ENCODE measurements at places on chromosomes 6 and 20.

DNA sequence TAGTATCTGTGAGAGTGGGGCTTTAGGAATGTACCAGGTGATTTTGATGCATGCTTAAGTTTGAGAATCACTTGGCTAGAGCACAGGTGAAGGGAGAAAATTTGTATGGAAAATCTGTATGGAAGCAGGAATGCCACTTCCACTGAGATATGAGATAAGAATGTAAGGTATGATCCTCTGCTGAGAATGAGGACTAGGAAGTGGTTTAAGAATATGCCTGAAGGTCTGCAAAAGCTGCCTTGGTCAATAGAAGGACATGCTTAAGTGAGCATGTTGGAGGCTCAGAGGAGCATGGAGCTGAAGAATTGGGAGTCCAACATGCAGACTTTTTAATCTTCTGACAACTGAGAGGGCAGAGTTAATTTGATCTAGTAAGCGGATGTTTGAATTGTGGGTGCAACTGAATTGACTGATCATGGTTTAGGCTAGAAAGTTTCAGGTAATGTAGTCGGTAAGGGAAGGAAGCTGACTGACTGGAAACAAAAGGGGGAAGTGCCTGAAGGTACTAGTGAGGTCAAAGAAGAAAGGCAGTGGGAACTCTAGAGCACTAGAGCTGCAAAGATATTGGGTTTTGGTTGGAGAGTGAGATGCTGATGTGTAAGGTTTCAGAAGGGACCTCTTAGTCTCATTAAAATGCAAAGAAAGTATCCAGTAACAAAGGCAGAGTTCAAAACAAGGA is 28.6 kb upstream of the NOTCH4 start:
- DNase-seq: no peak

- no peak for DNase-seq
Measured at GRCh38 chr6:53236241-53236640, 87.6 kb upstream of the GCM1 start.

DNA sequence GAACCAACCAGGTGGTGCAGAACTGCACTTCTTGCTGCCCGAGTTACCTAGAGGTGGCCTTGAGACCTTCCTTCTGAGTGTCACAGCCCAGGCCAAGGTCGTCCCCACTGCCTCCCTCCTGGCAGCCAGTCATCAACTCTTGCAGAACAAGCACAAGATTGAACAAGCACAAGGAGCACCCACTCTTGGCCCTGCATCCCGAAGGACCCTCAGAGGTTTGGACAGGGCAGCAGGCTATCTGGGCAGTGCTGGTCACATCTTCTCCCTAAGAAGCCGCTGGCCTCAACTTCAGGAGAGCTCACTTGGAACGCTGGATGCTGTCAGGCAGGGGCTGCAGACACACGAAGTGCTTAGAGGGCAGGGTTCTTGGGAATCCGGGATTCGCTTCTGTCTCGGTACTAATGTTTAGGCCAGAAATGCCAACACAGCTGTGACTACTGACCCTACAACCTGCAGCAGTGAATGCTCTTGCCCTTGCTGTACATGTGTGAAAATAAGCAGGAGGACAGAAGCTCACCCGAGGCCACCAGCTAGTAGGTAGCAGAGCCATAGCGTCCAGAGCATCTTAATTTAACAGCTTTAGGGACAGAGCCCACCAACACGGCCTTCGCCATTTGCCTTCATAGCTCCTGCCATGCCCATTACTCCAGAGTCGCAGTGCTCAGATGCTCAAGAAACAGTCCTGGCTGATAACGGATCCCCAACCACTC is 4.0 kb upstream of the ACSS1 start:
- no peak for DNase-seq

- DNase-seq: peak; percentile 40
Measured at GRCh38 chr6:166318649-166319600, 10.7 kb upstream of the PRR18 start.

GRCh38 chr6:157644043-157644810 is 178.8 kb upstream of the SNX9 start:
- DNase-seq: peak; percentile 63

DNA sequence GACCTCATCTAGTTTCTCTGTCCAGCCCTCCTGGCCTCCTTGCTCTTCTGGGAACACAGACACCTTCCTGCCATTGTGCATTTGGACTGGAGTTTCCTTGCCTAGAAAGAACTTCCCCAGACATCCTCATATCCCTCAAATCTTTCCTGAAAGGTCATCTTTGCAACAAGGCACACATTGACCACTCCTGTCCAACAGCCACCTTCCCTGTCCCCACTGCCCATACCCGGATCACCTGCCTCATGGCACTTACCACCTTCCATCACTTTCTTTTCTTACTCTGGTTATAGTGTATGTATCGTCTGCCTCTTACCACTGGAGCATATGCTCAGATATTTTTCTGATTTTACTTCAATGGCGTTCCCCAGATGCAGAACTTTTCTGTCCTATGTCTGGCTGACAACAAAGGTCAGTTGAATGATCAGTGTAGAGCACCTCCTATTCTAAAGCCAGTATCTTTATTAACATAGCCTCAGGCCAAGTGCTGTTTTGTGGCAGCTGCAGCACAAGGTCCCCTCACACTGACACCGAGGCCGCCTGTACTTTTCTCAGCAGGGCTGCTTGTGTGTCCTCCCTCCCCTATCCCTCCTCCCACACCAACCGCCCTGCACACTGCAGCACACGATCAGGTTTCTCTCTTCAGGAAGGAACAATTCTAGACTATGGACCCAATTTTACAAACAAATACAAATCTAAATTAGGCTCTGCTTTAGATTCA is 4.1 kb downstream of the HLA-C start:
- peak; percentile 78 for DNase-seq

GRCh38 chr6:144886682-144887081 is 601.5 kb downstream of the UTRN start:
- no peak for DNase-seq

DNA sequence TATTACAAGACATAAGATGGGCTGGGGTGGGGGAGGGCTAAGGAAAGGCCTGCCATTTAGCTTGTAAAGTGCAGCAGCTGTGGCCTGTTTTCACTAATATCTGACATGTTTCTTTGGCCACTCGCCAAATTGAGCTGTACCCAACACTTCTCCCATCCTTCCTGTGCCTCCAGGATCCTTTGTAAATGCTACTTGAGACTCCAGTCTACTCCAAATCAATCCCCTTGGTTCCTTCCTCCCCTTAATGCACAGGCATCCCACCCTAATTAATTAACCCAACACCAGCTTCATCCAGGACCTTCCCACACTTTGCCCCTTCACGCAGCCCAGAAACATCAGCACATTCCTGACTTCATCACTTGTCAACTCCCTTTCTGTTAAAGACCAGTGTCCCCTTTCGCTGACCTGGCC is 55.0 kb upstream of the TCF21 start:
- DNase-seq: peak; percentile 19

GRCh38 chr6:122501475-122501874 is 29.9 kb upstream of the SERINC1 start:
- DNase-seq: no peak

DNA sequence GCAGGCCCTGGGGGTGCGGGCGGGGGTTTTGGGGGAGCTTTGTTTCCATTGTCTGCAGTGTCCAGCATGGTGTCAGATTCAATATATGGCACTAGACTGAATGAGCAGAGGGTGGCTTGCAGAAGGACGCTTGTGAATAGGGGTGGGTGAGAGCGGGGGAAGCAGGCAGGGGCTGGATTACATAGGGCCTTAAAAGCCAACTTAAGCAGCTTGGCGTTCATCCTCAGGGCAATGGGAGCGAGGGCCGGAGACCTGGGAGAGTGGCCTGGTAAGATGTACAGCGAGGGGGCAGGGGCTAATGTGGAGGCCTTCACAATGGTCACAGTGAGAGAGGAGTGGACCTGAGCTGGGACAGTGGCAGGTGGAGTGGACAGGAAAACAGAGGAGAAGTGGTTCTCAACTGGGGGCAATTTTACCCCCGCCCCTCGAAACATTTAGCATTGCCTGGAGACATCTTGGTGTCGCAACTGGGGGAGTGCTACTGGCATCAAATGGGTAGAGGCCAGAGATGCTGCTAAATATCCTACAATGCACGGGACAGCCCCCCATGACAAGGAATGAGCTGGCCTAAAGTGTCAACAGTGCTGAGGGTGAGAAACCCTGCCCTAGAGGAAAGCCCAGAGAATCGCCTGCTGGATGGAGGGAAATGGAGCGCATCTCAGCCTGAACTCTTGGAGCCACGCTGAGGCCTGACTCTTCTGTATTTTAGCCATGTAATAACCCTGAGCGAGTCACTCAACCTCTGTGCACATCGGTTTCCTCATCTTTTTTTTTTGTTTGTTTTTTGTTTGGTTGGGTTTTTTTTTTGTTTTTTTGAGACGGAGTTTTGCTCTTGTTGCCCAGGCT is 15.1 kb upstream of the BAK1 start:
- peak; percentile 85 for DNase-seq

DNA sequence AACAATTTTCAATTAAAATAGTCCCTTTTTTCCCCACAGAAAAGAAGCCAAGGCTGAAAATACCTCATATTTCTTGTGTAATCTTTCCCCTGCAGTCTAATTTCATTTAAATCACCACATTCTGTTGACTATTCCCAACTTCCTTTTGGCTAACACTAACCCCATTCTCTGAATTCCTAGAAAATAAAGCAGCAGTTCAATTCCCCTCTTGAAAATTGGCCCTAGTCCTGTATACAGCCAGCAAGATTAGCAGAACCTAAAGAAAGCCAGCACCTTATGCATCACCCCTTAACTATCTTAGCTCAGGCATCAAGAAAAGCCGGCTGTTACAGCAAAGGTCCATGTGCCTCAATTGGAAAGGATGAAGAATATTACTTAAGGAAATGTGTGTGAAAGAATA is 69.7 kb downstream of the MDN1 start:
- DNase-seq: no peak

DNA sequence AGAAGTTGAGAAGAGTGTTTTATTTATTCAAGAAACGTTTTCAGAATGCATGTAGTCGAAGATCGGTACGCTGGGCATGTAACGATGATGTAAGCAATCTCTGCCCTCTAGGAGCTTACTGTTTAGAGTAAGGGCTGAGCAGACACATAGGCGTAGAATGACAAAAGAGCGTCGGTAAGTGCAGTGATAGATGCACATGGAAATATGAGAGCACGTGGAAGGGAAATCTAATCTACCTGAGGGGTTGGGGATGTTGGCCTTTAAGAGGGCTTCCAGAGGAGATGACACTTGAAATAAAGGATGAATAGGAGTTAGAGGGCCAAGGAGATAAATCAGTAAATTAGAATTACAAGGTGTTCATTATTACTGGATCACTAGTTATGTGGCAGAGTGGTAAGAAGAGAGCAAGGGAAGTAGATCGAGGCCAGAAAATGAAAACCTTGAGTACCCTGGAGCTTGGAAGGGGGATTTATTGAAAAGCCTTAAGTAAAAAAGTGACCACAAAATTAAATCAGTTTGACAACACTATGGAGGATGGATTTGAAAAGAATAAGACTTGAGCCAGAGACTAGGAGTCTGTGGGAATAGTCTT is 782 bp downstream of the TRMT11 start:
- peak; percentile 77 for DNase-seq

DNA sequence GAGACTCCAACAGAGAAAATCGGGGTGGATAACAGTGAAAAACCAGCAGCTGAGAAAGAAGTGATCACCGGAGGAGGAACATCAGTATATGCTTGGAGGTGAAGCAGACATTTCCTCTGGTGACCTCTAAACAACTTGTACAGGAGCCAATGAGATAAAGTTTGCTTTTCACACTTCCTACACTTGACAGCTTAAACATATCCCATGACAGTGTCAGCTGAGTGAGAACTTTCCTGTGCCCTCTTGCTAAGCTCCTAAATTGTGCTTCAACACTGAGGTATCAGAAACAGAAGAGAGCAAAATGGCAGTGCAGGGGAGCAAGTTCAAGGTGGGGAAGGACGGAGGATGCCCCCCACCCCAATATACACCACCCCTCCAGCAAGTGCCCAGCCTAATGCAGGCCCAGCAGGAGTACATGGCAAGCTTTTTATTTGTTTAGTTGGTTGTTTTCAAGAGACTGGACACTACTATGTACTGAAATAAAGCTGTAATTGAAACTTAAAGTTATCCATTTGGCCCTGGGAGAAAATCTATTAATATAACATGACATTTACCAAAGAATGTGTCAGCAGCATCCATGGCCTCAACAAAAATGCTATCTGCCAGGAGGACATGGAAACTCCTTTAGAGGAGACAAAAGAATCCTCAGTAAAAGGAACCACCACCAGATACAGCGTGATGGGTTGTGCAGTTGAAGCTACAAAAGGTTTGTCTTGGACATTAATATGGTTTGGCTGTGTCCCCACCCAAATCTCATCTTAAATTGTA is 540.2 kb downstream of the PRKN start:
- no peak for DNase-seq

GRCh38 chr20:63343460-63344445 is 17.4 kb downstream of the CHRNA4 start:
- no peak for DNase-seq

GRCh38 chr20:58891086-58891717 is 38.7 kb downstream of the GNAS start:
- peak; percentile 94 for DNase-seq

- peak; percentile 60 for DNase-seq
Measured at GRCh38 chr6:158645064-158646022, 800 bp upstream of the DYNLT1 start.

GRCh38 chr6:126907996-126908395 is 210.5 kb upstream of the RSPO3 start:
- no peak for DNase-seq

GRCh38 chr20:51563486-51564332 is 21.2 kb upstream of the NFATC2 start:
- peak; percentile 8 for DNase-seq

DNA sequence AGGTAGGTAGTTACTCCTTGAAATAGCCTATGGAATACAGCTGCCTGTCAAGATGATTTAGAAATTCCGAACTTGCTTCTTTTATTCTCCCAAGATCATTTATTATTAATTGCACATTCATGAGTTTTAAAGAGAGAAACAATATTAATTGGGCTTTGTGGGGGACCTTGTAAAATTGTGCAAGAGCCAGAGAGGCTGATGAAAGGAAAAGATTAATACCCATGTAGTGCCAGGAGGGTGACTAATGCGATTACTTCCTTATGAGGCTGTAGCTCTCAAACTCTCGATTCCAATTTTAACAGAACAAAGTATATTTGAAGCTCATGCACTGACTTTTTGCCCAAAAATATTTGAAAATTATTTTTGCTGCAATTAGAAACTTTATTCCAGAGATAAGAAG is 423.8 kb upstream of the ID4 start:
- DNase-seq: no peak

DNA sequence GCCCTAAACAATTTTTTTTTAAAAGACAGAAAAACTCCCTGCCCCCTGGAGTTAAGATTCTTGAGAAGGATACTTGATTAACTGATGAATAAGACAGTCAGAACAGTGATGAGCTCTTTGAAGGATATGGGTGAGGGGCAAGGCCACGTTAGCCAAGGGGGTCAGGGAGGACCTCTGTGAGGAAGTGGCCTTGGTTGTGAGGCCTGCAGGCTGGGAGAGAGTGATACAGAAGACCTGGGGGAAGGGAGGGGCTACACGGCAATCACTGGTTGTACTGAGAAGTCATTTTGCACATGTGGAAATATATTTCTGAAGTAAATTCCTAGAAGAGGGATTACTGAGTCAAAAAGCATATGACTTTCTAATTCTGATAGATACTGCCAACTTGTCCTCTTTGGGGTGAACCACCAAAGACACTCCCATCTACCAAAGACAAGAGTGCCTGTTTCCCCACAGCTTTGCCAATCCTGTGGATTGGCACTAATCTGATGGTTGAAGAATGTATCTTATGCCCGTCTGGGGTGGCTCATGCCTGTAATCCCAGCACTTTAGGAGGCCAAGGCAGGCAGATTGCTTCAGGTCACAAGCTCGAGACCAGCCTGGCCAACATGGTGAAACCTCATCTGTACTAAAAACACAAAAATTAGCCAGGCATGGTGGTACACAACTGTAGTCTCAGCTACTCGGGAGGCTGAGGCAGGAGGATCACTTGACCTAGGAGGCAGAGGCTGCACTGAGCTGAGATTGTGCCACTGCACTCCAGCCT is 22.3 kb upstream of the BCAS4 start:
- DNase-seq: no peak
